ENCODE measurements at places on chromosomes 5 and 9. TPM values are rescaled to one million over a fixed set of nuclear protein-coding genes. Genes with fewer than 3 reads are reported as not detected.

DNA sequence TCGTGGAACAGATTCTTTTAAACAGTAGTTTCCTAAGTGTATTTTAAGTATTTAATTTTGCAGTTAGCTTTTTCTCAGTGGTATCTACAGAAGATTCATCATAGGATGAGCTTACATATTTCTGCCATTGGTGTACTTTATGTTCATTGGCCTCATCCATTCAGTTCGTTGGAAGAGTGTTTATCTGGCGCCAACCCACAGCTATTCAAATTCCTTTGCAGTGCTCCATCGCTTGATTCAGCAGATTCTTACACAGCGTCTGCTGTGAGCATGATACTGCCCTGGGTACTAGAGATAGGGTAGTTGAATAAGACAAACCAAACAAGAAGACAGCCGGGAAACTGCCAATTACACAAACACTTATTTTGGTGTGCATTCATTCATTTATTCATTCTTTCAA is 55.1 kb downstream of the NUP214 start:
- no peak for ATAC-seq

- no peak for ATAC-seq
Observed at GRCh38 chr9:91241909-91242308, 119.8 kb downstream of the AUH start.

- no peak for ATAC-seq
Observed at GRCh38 chr5:87581661-87582060, 168.9 kb upstream of the CCNH start.

GRCh38 chr5:167916706-167917105 is 374.7 kb upstream of the WWC1 start:
- no peak for ATAC-seq

- ATAC-seq = no peak
Observed at GRCh38 chr5:73267766-73268435, 94.9 kb downstream of the TMEM174 start.

The BTNL3 gene
- total RNA-seq = not detected

- ATAC-seq = no peak
Observed at GRCh38 chr9:68462105-68462775, 78.4 kb downstream of the TMEM252 start.

The GAPT gene
- not detected for total RNA-seq
